Aorta (tissue), 5 donors: ENCODE measurements at places on chromosomes 5 and 9.

DNA sequence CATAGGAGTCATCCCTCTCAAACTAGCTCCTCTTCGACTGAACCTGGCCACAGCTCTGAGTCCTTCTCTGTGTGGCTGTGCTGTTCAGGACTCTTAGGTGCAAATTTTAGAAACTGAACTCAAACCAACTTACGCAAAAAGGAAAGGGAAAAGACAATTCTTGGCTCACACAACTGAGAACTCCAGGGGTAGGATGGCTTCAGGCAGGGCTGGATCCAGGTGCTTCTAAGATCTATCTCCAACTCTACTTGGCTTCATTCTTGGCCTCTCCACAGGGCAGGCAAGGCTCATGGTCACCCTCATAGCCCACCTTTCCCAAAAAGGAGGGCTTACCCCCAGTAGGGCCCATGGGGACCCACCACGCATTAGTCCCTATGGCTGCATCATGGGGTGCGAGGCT is 8.1 kb downstream of the ASS1 start:
- DNase-seq: no peak

DNA sequence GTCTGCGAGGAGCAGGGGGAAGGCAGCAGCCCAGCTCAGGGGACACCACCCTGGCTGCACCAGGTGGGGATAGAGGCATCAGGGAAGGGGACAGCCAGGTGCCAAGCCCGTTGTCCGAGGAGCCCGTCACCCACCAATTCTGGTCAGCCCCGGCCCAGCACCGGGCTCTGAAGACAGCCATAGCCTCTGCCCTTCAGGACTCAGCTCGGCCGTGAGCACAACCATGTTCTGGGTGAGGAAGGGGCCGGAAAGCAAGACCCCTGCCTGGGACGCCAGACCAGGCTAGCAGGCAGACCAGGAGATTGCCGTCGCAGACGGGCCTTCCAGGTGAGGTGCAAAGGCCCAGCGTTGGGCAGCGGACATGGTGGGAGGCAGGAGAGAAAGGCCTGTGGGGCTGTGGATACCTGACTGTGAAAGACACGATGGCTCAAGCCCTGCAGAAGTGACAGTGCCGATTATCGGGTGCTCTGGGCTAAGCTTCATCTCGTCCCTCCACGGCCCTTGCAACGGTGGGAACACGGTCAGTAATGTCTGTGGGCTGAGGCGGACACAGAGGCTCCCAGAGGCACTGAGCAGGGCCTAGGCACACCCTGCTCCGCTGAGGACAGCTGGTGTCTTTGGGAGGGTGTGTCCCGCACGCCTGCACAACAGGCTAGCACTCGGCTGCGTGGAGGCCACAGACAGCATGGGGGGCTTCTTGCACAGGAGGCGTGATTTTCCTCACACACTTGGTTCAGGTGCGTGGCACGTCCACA is 36.5 kb downstream of the DBH start:
- no peak for DNase-seq

DNA sequence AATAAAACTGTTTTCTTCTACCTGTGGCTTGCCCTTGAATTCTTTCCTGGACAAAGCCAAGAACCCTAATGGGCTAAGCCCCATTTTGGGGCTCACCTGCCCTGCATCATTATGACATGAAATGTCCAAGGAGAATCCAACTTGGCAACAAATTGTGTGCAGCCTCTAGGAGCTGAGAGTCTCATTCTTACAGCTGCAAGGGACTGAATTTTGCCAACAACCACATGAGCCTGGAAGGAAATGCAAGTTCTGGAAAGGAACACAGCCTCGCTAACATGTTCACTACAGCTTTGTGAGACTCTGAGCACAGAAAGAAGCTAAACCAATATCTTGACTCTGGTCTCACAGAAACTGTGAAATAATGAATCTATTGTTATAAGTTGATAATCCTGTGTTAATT is 94.8 kb upstream of the CDH12 start:
- no peak for DNase-seq

- DNase-seq: no peak
These were observed 4.7 kb upstream of the SH3RF2 start for GRCh38 chr5:145931718-145932117.

DNA sequence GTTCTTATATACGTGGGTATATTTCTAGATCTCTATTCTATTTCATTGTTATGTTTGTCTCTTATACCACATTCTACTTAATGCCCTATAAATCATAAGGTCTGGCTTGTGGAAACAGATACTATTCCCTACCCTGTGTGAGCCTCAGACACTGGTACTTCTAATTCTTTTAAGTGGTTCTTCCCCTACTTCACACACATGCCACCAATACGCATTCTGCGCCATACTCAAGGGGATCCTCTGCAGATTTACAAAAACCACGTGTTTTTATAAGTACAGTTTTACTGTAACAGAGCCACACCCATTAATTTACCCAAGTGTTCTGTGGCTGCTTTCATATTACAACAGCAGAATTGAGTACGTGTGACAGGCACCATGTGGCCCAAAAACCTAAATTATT is 195.6 kb downstream of the SAXO1 start:
- no peak for DNase-seq
